Activated CD4-positive, alpha-beta T cell treated with anti-CD3 and anti-CD28 coated beads for 4 hours (primary cell): ENCODE measurements at places on chromosomes 7 and 10.

DNA sequence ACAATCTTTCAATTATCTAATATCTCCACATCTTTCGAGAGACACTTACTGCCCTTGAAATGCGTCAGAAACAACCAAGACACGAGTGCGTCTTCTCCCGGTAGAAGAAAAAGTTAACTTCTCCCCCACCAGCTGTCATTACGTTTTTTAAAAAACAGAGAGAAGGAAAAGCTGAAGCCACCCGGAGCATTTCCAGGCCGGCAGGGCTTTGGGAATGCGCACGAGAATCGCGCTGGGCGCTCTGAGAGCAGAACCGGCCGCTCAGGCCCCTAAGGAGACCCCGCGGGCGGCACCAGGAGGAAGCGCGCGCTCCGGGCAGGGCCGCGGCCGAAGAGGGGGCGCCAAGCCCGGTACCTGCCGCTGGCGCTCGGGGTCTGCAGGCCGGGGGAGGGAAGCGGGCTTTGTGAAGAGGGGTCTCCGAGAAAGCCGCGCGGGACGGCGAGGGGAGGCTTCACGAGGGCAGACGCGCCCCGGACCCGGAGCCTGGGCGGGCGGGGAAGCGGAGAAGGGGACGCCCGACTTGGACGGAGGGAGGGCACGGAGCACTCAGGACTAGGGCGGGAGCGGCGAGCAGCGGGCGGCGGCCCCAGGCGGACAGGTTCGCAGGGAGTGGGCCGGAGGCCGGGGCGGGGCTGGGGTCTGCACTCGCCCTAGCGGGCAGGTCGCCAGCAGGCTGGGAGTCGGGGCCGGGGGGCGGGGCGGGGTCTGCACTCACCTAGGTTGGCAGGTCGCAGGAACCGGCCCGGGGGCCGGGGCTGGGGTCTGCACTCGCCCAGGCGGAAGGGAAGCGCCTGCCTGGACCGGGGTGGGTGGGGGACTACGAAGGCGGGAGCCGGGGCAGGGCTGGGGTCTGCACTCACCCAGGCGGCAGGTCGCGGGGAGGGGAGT, 932 bp downstream of the ESYT2 start:
- peak; percentile 17 for DNase-seq

- no peak for DNase-seq
Observed at GRCh38 chr10:126060261-126060931, 164.0 kb downstream of the FANK1 start.

- DNase-seq: no peak
Observed at GRCh38 chr7:142083605-142084004, 27.9 kb upstream of the MGAM2 start.

DNA sequence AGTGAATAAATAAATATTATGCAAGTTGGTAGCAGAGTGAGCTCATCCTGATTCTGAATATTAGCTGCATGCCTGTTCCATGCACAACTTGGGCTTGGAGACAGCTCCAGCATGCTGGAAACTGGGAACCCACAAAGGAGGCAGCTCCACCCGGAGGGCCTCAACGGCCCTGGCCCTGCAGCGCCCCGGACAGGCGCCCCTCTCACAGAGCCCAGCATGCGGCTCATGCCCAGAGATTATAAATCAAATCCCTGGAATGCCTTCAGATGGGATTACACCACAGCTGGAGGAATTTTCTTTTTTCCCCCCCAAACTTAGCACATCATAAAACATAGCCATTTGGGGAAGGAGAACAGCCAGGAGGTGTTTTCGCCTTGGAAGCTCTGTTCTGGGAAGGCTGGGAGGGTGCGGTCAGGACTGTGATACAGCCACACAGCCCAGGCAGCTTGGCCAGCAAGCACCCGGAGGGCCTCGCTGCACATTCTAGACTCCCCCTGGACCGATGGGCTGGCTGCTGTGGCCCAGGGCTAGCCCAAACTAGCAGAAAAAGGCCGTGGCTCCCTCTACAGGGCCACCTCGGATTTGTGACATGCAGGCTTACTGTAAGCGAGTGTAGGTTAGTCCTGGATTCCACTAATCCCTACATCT, 102.4 kb downstream of the PTPN20 start:
- no peak for DNase-seq

DNA sequence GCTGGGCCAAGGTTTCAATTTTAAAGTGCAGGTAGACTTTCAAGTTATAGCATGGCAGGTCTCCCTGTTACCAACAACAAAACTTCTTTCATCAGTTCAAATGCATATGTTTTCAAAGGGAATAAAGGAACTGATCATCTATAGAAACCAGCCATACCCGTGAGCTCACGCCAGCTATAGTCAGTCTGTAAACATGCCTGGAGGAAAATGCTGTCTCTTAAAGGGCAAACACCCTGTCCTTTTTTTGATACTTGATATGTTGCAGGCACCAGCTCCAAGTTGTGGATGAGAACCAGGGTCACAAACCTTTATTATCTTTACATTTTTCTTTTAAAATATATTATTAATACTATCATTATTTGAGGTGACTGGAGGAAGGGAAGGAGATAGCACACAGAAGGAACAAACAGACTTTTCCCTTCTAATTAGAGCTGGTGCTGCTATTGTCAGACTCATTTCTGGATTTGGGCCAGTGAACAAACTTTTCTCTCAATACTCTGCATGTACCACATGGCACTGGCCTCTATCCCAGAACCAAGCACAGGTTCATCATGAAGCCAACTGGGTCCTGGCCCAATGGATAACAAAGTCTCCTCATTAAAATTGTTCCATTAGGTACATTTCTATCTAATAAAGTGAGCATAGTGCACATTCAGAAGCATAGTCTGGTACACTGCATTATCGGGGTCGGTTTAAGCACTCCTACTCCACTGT, 1102.4 kb downstream of the SORCS3 start:
- DNase-seq: no peak

GRCh38 chr7:117951691-117952280, 78.5 kb upstream of the CTTNBP2 start:
- no peak for DNase-seq

DNA sequence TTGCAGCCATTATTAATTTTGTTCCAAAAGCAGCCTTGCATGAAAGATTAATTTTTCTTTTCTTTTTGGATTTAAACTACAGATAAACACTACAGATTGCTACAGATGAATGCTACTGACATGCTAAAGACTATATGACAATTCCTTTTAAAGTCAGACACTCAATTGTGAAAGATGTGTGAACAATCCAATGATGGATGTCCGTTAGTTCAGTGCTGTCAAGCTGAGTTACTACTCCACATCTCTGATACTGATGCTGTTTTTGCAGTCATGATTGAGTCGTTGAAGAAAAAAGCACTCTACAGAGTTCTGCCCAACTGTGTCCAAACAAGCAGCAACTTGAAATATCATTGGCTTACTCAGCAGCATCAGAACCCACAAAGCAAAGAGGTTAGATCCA, 146.8 kb downstream of the OTUD1 start:
- no peak for DNase-seq

DNA sequence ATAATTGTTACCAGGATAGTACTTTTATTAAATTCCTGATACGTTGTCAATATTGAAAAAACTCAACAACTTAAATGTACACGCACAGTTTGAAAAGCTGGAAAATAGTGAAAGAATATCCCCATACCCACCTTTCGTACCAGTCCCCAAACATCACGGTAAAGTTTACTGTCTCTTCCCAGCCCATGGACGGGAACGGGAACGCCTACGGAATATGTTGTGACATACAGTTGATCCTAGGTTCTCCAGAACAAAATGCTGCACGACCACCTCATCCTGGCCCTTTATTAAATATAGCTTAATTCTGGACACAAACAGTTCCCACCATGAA, 527 bp upstream of the BCAP29 start:
- no peak for DNase-seq

DNA sequence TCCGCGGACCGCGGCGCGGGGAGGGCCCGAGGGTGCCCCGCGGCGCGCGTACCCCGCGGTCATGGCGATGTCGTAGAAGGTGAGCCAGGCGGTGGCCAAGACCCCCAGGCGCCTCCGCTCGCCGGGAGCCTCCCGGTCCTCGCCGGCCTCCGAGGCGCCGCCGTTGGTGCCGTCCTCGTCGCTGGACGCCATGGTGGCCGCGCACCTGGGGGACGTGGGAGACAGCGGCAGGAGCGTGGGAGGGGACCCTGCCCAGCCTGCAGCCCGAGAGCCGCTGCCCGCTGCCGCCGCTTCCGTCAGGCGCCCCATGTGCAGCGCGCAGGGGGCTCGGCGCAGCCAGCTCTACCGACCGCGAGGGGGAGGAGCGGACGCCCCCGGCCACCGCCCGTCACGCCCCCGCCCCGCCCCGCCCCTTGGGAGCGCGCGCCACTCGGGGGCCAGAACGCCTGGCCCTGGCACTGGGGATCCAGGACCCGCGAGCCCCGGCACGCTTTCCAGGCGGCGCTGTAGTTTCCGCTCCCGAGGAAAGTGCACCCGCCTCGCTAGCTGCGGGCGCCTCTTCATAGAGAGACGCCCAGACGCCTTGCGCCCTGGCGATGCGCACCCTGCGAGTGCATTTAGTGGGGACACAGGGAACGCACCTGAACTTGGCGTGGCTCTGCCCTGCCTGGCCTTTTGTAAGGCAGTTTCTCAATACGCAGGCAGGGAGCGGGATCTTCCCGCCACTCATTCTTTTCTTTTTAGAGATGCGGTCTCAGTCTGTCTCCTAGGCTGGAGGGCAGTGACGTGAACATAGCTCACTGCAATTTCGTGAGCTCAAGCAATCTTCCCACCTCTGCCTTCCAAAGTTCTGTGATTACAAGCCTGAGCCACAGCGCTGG, at the start of gene HACD1:
Gene HACD1 (minus strand): TSS at position 344 of the 881 bp plus-strand sequence. CDS start 35 bp downstream, at position 309.
- peak; percentile 52 for DNase-seq

DNA sequence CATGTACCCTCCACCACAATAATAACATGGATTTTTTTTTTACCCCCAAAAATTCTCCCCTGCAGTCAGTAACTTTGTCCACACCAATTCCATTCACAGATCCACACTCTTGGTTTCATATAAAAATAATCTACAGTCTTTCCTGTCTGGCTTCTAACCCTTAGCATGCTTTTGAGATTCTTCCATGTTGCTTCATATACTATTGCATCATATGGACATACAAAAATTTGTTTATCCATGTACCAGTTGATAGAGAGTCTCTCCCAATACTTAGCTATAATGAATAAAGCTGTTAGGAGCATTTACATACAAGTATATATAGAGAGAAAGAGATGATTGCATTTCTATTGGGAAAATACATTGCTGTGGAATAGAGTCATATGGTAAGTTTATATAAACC, 575.0 kb downstream of the XPNPEP1 start:
- DNase-seq: no peak

GRCh38 chr7:137670222-137671064, 176.3 kb downstream of the DGKI start:
- DNase-seq: no peak

GRCh38 chr10:114544045-114544659, 113.9 kb downstream of the ABLIM1 start:
- DNase-seq: peak; percentile 68

DNA sequence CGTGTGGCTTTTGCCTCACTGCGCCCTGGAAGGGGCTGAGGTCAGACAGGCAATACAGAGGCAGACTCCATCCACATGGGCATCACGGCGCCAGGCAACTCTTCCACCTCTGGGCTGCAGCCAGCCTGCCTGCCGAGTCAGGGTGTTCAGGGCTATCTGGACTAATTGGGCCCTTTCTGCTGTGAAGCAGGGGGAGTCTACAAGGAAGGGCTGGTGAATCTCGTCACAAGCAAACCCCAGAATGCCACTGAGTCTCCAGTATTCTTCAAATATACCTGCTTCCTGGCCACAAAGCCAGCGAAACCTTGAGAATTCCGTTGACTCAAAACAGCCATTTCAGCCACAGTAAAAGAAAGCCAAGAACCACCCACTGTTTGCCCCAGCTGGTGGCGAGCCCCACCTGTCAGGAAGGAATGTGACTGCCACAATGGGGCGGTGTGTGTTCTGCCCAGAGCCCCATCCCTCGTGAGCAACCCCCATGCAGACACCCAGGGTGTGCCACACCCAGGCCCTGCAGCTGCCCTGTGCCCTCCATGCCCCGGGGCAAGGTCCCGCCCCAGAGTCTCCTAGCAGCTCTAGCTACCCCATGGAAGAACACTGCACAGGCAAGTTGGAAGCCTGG, 117.3 kb downstream of the FAM53B start:
- peak; percentile 47 for DNase-seq
